Osteocyte (in vitro differentiated cells): ENCODE measurements at places on chromosomes 2 and 18. TPM values are rescaled to one million over a fixed set of nuclear protein-coding genes. Genes with fewer than 3 reads are reported as not detected.

- no peak for DNase-seq
Measured at GRCh38 chr2:158970241-158970751, 1.9 kb downstream of the TANC1 start.

DNA sequence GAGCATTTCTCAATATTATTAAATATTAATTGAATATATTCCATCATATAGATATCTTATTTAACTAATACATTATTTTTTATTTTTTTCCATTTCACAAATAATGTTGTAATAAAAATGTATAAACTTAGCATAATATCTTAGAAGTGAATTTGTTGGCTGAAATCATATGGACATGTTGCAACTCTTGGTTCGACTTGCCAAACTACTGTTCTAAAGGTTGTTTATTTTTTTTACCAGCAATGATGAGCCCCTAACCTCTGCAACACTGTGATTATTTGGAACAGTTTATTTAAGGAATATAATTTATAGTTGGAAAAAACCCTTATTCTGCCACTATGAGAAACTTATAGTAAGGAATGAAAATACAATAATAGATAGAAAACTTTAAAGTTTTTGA is 8.8 kb upstream of the NAB1 start:
- DNase-seq, result no peak

DNA sequence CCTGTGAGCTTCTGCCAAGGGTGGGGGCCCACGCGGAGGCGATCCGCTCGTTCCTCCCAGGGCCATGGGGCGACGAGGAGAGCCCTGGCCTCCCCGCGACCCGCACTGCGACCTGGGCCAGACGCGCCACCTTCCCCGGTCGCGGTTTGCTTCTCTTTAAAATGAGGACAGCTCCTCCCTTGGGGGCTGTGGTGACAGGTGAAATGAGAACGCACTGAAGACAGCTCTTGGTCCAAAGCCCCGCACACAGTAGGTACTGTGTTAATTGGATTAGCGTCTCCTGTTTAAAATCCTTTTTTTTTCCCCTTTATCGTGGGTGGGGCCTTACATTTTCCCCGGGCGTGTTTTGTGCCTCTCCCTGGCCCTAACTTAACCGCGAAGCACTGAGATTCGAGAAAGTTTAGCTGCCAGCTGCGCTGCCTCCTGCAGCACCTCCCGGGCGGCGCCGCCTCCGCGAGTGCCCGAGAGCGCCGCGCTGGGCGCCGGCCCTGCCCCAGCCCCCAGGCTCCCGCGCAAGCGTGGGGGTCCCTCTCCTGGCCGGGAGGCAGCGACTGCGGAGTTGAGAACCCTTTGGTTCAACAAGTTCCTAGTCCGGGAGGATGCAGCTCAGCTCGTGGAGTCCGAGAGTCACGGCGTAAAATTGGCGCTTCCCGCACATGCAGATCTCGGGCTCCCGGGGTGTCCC is 1.1 kb downstream of the HPCAL1 start:
- DNase-seq, result no peak

Gene C2orf72
- total RNA-seq, result not detected in 2 replicates

Gene SP140
- total RNA-seq, result 0.65 and 1.0 TPM in 2 replicates

Gene ANXA4
- 76.6 and 81.5 TPM in 2 replicates for total RNA-seq

DNA sequence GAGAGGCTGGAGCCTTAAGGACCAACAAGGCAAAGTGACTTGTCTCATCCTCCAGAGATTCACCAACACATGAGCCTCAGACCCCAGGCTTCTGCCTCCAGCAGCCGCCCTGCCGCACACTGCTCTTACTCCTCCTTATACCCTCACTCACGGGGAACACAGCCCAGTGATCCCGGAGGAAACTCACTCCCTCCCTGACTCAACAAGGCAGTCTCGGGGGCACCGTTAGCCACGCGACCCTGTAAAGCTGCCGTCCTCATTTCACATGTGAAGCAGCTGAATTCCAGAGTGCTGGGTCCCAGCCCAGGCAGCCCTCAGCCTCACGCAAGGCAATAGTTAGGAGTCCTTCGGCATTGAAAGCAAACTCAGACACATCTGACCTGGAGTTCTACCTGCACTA is 129.7 kb downstream of the TPO start:
- DNase-seq, result peak; percentile 77
